ENCODE measurements at places on chromosomes 12 and 14. TPM values are rescaled to one million over a fixed set of nuclear protein-coding genes. Genes with fewer than 3 reads are reported as not detected.

- DNase-seq: no peak
Measured at GRCh38 chr14:28121512-28122297, 644.9 kb upstream of the FOXG1 start.

GRCh38 chr12:93954166-93955112, 193.9 kb upstream of the PLXNC1 start:
- DNase-seq: no peak

GRCh38 chr14:90782892-90783291, 33.3 kb downstream of the TTC7B start:
- no peak for DNase-seq

- no peak for DNase-seq
Measured at GRCh38 chr12:103808239-103808880, 32.7 kb downstream of the NT5DC3 start.

DNA sequence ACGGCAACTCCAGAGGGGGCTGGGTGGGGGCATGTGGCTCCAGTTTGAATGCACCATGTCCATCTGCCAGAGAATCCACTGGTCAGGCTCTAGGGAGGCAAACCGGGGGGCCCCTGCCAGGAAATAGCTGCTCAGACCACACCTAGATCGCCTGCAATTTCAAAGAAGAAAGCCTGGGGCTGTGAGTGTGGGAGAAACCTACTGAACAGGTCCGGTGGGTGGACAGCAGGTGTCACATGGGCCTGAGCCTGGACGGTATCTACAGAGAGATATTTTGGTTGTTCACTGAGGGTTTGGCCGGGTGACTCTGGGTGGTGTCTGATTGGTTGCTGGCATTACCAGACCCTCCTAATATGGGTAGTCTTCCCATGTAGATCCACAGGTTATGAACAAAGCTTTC, 32.0 kb downstream of the DAO start:
- peak; percentile 40 for DNase-seq

DNA sequence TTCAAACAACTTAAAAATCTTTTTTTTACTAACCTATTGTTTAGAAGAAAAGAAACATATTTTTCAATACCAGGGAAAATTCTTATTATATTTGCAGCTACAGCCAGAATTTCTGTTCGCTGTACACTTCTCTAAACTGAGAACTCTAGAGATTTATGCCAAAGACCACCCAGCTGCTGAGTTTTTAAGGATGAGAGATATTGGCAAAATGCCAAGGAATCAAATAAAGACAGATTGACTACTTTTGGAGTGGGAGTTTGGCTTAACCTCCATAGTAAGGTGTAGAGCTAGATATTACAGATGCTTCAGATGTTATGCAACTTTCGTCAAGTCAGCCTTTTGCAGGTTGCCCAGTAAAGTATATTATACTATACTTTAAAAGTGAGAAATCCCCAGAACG, 71.8 kb downstream of the TTLL5 start:
- DNase-seq: no peak

Gene AQP2
- not detected for total RNA-seq

Gene PLXNC1
- 8.2 TPM for total RNA-seq

DNA sequence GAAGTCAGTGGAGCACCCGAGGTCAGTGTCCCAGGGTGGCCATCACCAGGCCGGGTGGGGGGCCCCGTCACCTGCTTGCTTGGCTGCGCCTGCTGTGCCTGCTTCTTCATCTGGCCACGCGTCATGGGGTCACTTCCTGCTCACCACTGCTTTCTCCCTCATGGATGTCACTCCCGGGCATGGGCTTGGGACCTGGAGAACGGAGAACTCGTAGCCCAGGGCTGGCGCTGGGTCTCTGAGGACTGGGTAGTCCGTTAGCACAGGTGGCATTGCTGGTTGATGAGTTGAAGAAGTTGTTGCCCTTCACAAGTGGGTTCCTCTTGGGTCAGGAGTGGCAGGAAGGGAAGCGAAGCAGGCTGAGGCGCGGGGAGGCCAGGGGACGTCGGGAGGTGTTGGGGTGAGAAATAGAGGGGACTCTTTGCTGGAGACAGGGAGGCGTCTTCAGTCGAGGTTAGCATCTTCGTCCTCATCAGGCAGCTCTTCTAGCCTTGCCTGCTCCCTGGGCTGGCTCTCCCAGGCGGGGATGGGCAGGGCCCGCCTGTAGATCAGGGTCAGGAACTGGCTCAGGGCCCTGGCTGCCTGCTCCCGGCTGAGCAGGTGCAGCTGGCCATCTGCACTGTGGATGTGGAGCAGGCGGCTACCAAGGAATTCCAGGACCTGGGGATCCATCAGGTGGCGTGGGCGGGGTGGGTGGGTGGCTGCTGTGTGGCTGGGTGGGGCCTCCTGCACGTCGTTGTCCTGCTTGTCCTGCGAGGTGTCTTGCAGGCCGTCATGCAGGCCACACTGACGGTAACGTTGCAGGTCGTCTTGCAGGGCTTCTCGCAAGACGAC, 23.0 kb downstream of the RTL1 start:
- no peak for DNase-seq

GRCh38 chr14:65335411-65335947, 77.1 kb upstream of the FUT8 start:
- no peak for DNase-seq

Gene OSBPL8
- 89.1 TPM for total RNA-seq

Gene RBM25
- 76.4 TPM for total RNA-seq

DNA sequence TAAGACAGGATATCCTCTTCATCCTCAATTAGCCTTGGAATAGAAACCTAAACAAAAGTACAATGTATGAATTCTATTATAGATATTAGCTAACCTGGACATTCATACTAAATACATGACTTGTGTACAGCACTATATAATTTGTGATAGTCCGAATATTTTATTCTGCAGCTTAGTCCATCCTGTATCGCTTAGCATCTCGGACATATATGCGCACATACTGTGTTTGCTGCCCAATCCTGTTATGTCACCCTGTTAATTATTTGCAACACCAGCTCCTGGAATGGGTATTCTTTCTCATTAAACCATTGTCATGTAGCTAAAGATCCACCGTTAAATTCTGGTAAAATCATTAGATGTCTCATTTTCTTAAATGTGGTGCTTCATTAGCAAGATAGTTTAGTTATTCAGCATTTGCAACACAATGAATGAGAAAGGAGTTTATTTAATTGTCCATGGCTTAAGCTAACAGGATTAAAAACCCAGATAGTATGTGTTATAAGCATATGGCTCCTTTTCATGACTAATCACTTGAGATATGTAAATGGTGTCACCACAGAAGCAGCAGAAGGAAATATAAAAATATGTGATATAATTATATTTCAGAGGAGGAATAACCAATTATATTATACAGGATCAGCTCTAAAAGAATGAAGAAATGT, 156.0 kb upstream of the ARHGAP5 start:
- DNase-seq: no peak

Gene HEATR5A
- total RNA-seq: 34.7 TPM

DNA sequence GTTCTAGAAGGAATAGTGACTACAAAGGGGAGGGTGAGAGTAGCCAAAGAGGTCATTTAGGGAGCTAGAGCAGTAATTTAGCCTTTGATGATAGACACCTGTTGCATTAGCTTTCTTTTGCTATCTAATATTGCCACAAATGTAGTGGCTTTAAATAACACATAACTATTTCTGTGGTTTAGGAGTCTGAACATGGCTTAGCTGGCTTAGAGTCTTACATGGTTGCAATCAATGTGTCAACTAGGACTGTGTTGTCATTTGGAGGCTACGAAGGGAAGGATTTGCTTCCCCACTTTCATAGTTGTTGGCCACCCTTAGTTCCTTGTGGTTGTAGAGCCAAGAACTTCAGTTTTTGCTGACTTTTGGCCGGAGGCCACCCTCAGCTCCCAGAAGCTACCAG, 99.9 kb downstream of the C12orf50 start:
- DNase-seq: no peak

DNA sequence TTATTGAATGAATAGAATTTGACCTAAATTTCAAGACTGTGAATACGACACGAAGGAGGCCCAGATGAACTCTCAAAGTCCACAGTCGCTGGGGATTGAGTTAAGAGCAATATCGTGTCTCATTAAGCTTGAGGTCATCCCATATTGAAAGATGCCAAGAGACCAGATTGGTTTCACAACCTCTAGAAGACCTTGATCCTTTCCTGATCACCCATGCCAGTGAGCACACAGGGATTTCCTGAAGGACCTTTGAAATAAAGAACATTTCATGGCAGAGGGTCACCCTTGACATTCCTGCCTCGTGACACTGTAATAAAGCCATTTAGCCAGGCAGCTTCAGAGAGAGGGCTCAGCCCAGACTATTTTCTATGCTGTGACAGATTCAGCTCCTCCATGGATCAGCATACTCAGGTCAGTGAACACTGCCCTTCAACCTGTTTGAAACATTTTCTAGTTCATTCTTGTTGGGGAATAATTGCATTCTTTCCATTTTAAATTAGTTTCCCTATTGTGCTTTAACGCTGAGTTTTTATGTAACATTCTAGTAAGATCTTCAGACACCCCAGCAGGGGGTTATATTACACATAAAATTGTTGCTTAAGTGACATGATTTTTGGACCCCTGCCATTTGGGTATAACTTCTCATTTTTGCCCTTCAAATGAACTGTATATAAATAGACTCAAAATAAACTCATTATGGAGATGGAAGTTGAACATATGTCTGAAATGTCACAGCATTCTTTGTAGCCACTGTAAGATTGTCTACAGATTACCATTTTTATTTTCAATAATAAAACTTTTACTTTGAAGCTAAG, 213.2 kb downstream of the C12orf50 start:
- no peak for DNase-seq

- DNase-seq: no peak
Measured at GRCh38 chr14:56125772-56126636, 7.8 kb downstream of the PELI2 start.

Gene KITLG
- total RNA-seq: 26.5 TPM

DNA sequence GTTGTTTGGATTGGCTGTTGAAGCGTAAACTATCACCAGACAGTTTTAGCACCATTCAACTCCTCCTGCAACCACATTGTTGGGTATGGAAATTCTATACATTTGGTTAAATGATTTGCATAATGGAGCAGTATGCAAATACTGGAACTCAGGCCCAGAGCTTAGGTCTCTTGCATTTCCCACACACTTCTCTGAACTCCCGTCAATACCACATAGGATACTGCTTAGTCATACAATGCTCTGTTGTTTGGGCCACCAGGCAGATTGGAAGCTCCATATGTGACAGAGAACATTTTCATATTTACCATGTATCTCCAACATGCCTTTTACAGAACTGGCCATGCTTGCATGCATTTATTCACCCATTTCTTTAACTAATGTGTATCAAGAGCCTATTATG, 78.0 kb downstream of the IFNG start:
- DNase-seq: no peak

- no peak for DNase-seq
Measured at GRCh38 chr14:71947947-71948500, 15.8 kb downstream of the RGS6 start.

- DNase-seq: no peak
Measured at GRCh38 chr12:80935111-80935510, 2.6 kb downstream of the LIN7A start.

GRCh38 chr12:71664411-71665089, 449 bp downstream of the THAP2 start:
- no peak for DNase-seq

Gene PZP
- total RNA-seq: 0.80 TPM

- no peak for DNase-seq
Measured at GRCh38 chr14:46964378-46964777, 312.8 kb upstream of the RPL10L start.

Gene KRT7
- 358 TPM for total RNA-seq

- no peak for DNase-seq
Measured at GRCh38 chr14:87745507-87746118, 247.4 kb downstream of the GALC start.

DNA sequence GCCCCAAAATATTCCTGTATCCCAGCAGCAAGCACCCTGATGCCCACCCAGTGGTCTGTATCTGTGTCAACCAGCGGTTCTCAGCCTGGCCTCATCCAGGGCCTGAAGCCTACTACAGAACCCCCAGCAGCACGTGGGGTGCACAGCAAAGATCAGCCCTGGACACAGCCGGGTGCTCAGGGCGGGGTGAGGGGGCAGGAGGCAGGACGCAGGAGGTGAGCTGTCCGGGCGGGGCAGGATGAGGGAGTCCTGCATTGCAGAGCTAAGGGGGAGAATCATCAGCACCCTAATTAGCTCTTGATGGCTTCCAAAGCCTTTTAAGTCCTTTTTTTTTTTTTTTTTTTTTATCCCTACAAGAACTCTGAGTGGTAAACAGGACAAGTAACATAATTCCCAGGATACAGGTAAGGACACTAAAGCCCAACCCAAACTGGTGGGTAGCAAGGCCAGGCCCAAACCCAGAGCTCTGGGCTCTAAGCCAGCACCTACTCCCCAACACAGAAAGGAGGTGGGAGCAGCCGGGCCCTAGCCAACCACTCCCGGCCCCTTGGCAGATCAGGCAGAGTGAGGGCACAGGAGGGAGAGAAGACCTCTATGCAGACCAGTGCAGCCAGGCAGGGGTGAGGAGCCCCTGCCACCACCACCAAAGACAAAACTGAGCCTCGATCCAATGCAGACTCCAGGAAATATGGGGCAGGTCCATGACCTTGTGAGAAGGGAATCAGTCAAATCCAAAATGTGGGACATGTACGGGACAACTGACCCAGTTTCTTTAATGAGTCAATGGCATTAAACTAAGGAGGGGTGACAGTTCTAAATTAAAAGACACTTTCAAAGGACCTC, 32.3 kb upstream of the EIF5 start:
- DNase-seq: no peak

DNA sequence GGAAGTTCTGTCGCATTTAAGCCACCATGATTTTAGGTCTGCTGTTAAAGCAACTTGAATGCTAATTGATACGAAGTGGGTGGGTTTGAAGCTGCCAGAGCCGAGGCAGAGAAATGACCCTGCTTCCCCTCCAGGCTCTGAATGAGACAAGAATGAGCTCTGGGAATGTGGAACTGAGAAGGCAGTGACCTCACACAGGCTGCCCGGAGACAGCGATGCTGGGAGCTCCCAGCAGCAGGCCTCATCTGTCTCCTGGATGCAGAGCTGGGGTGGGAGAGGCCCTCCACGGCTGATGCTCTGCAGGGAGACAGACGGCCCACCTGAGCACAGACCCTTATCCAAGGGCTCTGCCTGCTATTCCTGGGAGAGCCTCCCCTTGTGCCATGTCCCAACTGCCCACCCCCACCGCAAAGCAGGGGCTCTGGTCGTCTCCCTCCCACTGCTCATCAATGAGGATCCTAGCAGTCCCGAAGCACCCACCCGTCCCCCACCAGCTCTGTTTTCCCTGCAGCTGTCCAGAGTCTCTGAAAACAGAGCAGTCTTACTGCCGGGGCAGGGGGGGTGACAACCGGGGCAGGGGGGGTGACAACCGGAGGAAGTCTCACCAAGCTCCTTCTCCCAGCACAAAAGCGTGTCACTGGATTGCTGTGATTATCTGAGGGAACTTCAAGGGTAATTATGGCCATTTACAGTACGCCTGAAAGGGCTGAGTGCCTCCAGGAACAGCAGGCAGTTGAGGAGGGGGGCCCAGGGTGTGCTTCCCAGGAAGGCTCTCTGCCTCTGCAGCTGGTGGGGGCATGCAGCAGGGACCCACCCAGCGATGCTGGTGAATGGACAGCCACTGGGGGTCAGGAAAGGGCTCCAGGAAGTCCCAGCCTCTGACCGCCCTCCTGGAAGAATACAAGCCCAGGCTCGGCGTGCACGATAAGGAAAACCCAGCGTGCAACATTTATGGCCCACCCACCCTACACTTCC, 67.8 kb downstream of the CHGA start:
- no peak for DNase-seq

Gene SLC8A3
- total RNA-seq: 1.8 TPM

Gene STON2
- total RNA-seq: 27.5 TPM

All from breast epithelium (tissue), 4 donors.